GM23248 (cell line): ENCODE measurements at places on chromosomes 13 and 19. TPM values are rescaled to one million over a fixed set of nuclear protein-coding genes. Genes with fewer than 3 reads are reported as not detected.

MUC16 gene
- not detected in 2 replicates for total RNA-seq

CEACAM6 gene
- total RNA-seq, result not detected in 2 replicates

C1QTNF9 gene
- not detected in 2 replicates for total RNA-seq

SERP2 gene
- 2.8 and 5.6 TPM in 2 replicates for total RNA-seq

PSG2 gene
- total RNA-seq, result 0.76 and 0.89 TPM in 2 replicates

KCNN4 gene
- 8.7 and 13.7 TPM in 2 replicates for total RNA-seq

- H3K4me3 ChIP-seq, result no peak overlapping the region
- no peak overlapping the region for H3K27ac ChIP-seq
Measured at GRCh38 chr19:8695501-8695900, 3.1 kb downstream of the ACTL9 start.

DNA sequence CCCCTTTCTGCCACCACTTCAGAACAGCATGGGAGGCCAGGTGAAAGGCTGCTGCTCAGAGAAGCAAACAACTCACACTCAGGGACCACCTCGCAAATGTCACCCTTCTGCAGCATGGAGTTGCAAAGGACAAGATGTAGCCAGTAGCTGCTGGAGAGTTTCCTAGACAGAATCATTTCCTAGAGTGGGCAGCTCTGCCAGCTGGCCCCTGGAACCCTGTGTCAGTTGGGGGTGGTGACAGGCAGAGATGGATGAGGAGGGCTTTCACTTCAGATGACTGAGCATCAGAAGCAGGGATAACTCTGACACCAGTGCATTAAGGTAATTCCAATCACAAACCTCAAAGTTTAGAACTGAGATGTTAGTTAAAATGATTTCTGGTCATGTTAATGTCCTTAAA, 34.4 kb upstream of the EPHX3 start:
- H3K27me3 ChIP-seq, result no peaks in the 10 kb centered on the region
- DNase-seq, result no peak

GRCh38 chr13:36412736-36413135, 19.6 kb upstream of the CCNA1 start:
- peaks cover 6% of the 10 kb centered on the region for H3K4me1 ChIP-seq
- no peak overlapping the region for H3K4me3 ChIP-seq
- H3K27me3 ChIP-seq, result peaks cover 15% of the 10 kb centered on the region; the same call in 1 of the 2 replicates
- no peak overlapping the region for H3K27ac ChIP-seq

- no peaks in the 10 kb centered on the region for H3K27me3 ChIP-seq
- peaks cover 25% of the 10 kb centered on the region for H3K4me1 ChIP-seq
- peak overlapping the region; percentile 63 for H3K27ac ChIP-seq
Measured at GRCh38 chr19:17555929-17556813, 722 bp downstream of the COLGALT1 start.

DNA sequence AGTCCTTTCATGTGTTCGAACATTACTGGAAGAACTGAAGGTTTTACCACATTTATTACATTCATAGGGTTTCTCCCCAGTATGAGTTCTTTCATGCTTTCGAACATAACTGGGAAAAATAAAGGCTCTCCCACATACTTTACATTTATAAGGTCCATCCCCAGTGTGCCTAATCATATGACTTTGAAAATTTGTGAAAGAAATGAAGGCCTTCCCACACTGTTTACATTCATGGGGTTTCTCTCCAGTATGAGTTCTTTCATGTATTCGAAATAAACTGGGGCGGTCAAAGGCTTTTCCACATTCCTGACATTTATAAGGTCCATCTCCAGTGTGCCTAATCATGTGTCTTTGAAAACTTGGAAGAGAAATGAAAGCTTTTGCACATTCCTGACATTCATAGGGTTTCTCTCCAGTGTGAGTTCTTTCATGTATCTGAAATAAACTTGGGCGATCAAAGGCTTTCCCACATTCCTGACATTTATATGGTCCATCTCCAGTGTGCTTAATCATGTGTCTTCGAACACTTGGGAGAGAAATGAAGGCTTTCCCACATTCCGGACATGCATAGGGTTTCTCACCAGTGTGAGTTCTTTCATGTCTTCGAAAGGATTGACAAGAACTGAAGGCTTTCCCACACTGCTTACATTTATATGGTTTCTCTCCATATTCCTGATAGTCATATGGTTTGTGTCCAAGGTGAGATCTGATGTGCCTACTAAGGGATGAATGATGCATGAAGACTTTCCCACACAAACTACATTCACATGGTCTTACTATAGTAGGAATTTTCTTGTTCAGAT, 24.0 kb downstream of the ZNF564 start:
- no peak overlapping the region for H3K27ac ChIP-seq
- H3K4me3 ChIP-seq, result peak overlapping the region; percentile 24; the same call in 1 of the 2 replicates
- DNase-seq, result peak; percentile 60
- H3K27me3 ChIP-seq, result no peaks in the 10 kb centered on the region
- H3K4me1 ChIP-seq, result no peaks in the 10 kb centered on the region
- H3K36me3 ChIP-seq, result peaks cover 72% of the 10 kb centered on the region

- no peaks in the 10 kb centered on the region for H3K4me1 ChIP-seq
- H3K27me3 ChIP-seq, result no peaks in the 10 kb centered on the region
- H3K36me3 ChIP-seq, result no peaks in the 10 kb centered on the region
- DNase-seq, result peak; percentile 50
- H3K27ac ChIP-seq, result no peak overlapping the region
Measured at GRCh38 chr19:892243-892893, 619 bp downstream of the MED16 start.

GRCh38 chr13:39665763-39666162, 10.3 kb downstream of the COG6 start:
- H3K36me3 ChIP-seq, result peaks cover 22% of the 10 kb centered on the region
- no peaks in the 10 kb centered on the region for H3K27me3 ChIP-seq
- H3K4me1 ChIP-seq, result peaks cover 4% of the 10 kb centered on the region; the same call in 1 of the 2 replicates
- no peak overlapping the region for H3K27ac ChIP-seq

DNA sequence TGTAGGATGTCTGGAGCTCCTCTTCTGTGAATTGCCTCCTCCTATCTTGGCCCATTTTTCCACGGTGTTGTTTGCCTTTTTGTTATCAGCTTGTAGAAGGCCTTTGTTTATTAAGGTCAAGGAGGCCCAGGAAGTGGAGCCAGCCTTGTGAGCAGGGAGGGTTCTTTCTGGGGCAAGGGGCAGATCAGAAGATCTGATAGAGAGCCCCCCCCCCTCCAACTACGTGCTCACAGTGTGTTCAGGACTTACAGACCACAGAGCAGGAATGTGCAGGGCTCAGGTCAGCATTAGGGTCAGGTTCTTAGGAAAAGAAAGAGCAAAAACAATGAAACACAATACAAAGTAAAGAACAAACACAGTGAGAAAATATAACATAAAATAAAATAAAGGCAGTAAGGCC, 59.4 kb downstream of the CCNE1 start:
- H3K4me3 ChIP-seq, result no peak overlapping the region
- no peak overlapping the region for H3K27ac ChIP-seq
- H3K27me3 ChIP-seq, result no peaks in the 10 kb centered on the region
- no peaks in the 10 kb centered on the region for H3K36me3 ChIP-seq

DNA sequence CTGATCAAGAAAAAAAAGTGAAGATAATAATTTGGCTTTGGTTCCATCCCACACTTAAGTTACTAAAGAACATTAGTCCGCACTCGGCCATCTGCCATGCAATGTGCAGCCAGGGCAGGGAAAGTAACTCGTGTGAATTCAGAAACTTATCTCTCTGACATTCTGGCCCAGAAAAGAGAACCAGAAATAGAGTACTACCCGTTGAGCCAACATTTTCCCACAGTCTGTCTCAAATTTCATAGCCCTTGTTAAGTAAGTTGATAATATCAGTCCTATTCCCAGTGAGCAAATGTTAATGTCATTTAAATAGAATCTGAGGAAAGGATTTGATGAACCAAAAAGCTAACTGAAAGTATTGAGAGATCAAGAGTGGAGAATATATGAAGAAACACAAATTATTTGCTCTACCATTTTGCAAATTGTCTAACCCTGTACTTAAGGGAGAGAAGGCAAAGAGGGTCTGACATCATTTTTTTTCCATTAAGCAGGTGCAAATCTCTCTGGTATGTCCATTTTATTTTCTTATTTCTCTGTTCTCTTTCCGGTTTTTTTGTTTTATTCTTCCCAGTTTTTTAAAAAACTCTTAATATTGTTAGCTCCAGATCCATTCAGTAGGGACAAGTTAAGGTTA, 156.3 kb downstream of the NDFIP2 start:
- no peak overlapping the region for H3K4me3 ChIP-seq
- H3K36me3 ChIP-seq, result no peaks in the 10 kb centered on the region
- H3K27me3 ChIP-seq, result peaks cover 6% of the 10 kb centered on the region; the same call in 1 of the 2 replicates
- no peak for DNase-seq

GRCh38 chr19:47483200-47483599, 819 bp downstream of the KPTN start:
- no peak for DNase-seq
- H3K27me3 ChIP-seq, result no peaks in the 10 kb centered on the region
- H3K4me1 ChIP-seq, result peaks cover 3% of the 10 kb centered on the region; the same call in 1 of the 2 replicates
- H3K4me3 ChIP-seq, result peak overlapping the region; percentile 92
- H3K27ac ChIP-seq, result no peak overlapping the region
